ENCODE measurements at places on chromosomes 4 and X.

DNA sequence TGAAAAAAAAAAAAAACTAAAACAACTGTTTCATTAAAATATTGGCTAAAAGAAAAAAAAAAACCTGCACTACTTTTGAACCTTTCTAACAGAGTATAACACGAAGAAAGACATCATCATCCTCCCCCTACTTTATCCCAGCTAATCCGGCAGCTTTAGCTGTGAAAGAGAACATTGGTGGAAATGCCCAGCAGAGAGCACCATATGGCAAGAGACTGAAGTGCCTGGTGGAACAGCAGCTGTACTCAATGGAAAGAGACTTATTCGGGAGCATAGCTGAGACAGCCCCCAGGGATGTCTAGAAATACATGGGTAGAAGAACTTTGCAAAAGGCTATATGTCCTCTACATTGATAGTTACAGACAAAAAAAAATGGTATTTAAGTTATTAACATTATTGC lies 30.3 kb downstream of the STPG2 start:
- DNase-seq: no peak

DNA sequence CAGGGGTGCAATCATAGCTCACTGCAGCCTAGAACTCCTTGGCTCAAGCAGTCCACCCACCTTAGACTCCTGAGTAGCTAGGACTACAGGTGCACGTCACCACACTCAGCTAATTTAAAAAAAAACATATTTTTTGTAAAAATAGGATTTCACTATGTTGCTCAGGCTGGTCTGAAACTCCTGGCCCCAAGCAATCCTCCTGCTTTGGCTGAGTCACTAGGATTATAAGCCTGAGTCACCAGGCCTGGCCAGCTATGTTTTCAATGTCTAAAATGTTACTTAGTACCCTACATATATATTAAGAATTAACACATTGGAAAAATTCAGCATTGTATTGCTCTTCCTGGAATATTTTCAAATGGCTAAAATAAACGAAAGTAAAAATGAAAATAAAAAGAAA lies 37.5 kb downstream of the PNPLA4 start:
- no peak for DNase-seq

GRCh38 chr4:106268786-106269185 lies 47.2 kb downstream of the TBCK start:
- no peak for DNase-seq

GRCh38 chrX:132022967-132023895 lies at the start of gene STK26:
STK26 (plus strand) TSS chrX:132023302; CDS start chrX:132023618, 316 bp downstream.
- DNase-seq: no peak

Measured in NCI-H2081 treated with DMSO at 0.1 percent for 48 hours (cell line).